Aorta (tissue), 5 donors: ENCODE measurements at places on chromosomes 7 and 10. TPM values are rescaled to one million over a fixed set of nuclear protein-coding genes. Genes with fewer than 3 reads are reported as not detected.
A peak's percentile ranks its signal among the peaks of the same experiment; 100 is the strongest.

Gene SORCS1
- total RNA-seq: 1.4 TPM

Gene IQUB
- 0.39 TPM for total RNA-seq

Gene RBP3
- total RNA-seq: not detected

Gene PNLIPRP3
- total RNA-seq: not detected

Gene CNOT4
- 35.9 TPM for total RNA-seq

GRCh38 chr10:131729938-131730660 lies 170.7 kb upstream of the PPP2R2D start:
- DNase-seq: peak; percentile 21

- DNase-seq: peak; percentile 72
These were observed 34.6 kb downstream of the ADGRA1 start for GRCh38 chr10:133122171-133122935.

- DNase-seq: no peak
These were observed 133.3 kb downstream of the ICA1 start for GRCh38 chr7:8128449-8129317.
